Activated T-cell treated with anti-CD3 and anti-CD28 coated beads, Interleukin-2, amount 50 U/mL, for 24 hours (primary cell): ENCODE measurements at places on chromosomes 3 and 15.

DNA sequence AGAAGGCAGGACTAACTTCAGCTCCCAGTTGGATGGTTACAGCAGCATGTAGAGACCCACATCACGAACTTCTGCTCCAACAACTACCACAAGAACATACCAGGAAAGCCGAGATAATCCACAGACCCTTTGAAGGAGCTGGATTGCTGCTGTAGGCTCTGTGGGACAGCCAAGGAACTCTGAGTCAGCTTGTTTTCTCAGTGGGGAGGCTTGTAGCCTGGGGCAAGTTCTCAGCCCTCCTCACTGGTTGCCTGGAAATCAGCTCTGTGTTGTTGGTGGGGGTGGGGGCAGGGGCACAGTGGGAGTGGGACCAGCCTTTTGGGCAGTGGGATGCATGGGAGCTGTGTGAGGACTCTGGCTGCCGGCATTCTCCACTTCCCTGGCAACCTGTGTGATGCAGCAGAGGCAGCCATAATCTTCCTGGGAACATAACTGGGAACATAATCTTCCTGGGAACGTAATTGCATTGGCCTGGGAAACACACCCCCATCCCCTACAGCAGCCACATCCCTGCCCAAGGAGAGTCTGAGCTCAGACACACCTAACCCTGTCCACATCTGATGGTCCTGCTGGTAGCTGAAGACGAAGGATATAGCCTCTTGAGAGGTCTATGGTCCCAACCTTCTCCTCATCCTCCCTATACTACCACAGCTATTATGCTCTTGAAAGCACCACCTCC lies 153.1 kb downstream of the PEAK1 start:
- no peak for DNase-seq

DNA sequence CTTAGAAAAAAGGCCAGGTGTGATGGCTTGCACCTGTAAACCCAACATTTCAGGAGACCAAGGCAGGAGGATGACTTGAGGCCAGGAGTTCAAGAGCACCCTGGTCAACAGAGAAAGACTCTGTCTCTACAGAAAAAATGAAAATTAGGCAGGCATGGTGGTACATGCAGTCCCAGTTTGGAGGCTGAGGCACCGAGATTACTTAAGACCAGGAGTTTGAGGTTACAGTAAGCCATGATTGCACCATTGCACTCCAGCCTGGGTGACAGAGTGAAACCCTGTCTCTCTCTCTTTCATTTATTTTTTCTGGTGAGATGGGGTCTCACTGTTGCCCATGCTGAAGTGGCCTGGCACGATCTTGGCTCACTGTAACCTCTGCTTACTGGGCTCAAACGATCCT lies 24.7 kb downstream of the IP6K1 start:
- DNase-seq, result no peak

DNA sequence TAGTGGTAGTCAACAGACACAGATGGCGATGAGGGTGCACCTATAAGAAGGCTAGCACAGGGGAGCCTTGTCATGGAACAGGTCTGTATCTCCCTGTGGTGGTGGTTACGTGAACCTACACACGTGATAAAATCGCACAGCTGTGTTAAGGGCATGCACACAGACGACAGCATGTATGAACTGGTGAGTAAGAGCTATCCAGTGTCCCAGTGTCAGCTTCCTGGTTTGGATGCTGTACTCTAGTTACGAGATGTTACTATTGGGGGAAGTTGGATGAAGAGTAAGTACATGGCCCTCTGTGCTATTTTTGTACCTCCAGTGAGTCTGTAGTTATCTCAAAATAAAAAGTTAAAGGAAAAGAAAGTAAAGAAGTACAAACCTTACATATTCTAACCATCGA lies 38.2 kb downstream of the MTMR10 start:
- DNase-seq, result no peak

- DNase-seq, result no peak
These were observed at the start of gene CAPN3 for GRCh38 chr15:42359249-42359648. TSS of gene CAPN3 (plus strand) at chr15:42359501. CDS start at chr15:42359806, 305 bp downstream.

DNA sequence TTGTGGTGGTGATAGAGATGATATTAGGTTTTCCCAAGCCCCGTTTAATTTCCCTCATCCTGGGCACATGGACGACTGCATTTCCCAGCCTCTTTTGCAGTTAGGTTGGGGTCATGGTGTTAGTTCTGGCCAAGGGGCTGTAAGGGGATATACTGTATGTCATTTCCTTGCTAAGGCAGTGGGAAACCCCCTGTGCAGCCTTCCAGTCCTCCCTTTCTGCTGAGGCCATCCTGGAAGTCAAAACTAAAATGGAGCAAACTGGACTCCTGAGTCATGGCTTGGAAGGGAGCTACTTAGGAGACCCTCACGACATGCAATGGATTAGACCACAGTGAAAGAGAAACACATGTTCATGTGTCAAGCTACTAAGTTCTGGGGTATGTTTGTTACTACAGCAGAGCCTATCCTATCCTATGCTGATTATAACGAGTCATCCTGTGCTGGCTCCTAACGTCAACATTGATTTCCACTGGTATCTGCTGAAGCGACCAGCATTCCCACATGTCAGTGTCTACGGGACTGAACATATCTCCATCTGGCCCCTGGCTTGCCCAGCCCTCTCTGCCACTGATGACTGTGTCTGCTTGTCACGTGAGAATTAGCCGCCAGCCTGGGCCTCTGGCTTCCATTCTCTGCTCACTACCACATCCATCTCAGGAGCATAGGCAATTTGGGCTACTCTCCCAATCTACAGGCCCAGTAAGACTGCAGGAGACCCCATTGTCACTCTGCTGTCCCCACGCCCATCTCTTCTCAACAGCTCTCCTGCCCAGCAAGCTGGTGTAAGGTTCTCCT lies 85.6 kb upstream of the MEF2A start:
- DNase-seq, result no peak

DNA sequence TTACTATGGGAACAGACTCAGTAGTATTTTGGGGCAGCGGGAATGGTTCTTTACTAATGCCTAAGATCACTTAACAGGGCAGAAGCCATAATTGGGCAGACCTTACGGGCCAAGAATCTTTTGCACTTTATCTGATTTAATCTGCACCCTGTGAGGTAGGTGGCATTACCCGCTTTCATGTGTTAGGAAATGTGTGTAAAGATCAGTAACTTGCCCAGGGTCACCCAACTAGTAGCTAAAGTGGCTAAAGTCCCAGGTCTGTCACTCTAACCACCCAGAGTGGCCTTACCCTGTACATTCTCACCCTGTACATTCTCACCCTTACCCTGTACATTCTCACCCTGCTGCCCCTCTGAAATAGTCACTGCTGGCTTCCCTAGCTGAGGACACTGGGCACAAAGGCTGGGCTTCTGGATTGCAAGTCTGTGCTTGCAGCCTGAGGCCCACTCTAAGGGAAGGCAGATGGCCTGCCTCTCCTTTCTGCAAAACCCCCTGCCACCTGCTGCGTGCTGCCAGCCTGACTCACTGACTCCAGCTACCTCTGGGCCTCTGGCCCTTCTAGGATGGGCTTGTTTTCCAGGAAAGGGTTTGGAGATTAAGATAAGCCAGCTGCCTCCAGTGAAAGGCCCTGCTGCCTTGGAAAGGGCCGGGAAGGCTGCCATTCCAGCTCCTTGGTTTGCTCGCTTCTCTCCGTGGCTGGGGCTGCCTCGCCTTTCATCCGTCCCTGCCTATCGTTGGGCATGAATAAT lies 37.5 kb upstream of the MYZAP start:
- DNase-seq, result no peak

DNA sequence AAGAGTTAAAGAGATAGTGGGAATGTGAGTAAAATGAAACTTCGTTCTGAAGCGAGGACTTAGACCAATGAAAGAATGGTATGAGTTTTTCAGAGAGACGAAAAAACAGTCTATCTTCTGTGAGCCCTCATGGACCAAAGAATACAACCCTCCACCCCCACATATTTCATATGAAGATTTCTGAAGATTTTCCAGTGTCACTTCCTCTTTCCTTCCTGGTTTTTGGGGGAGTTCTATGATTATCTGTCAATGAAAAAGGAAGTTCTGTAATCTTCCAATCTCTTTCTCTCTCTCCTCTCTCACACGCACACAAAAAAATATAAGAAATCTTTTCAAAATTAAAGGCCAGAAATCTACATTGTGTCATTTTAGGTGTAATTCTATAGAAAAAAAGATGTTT lies 27.7 kb downstream of the CMSS1 start:
- no peak for DNase-seq

DNA sequence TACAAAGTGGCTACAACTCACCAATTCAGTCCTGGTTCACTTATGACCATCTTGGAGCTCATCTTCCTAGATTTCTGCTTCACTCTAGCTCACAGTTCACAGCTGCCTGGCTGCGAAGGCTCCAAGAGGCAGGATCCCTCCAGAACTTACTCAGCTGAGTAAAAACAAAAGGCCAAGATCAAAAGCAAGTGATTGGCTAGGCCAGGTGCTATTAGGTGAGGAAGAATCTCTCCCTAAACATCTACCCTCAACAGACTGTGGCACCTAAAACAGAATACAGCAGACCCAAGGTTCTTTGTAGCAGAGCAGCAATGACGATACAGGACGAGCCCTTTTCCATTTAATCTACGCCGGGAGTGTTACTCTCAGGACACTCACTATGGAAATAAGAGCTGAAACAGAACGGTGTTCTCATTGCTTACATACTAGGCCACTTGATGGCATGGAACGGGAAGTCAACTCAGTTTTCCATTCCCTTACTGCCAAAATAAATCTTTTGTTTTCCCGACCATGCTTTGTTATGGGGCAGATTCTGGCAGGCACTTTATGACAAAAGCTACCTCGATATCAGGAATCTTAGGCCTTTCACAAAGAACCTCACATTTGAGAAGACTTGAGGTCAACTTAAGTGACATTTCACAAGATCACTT lies 901 bp downstream of the ICE2 start:
- no peak for DNase-seq

GRCh38 chr15:95025924-95026728 lies 794.8 kb downstream of the MCTP2 start:
- no peak for DNase-seq

DNA sequence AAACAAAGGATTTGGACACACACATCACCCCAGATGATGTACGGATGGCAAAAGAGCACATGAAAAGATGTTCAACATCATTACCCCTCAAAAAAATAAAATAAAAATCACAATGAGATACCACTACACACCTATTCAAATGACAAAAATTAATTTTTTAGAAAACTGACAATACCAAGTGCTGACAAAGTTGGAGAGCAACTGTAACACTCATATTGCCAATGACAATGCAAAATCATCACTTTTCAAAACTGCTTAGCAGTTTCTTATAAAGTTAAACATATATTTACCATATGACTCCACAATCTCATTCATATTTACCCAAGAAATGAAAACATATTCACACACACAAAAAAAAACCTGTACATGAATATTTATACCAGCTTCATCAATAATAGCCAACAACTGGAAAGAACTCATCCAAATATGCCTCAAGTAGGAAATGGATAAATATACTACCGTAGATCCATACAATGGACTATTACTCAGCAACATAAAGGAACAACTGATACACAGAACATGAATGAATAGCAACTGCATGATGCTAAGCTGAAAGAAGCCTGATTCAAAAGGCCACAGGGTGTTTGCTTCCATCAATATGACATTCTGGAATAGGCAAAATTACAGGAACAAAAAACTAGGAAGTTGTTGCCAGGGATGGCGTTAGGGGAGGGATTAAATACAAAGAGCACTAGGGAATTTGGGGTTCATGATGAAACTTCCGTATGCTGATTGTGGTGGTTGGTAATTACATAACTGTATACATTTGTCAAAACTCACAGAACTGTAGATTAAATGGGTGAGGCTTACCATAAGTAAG lies 1.3 kb downstream of the FSIP1 start:
- DNase-seq, result no peak
